ENCODE measurements at places on chromosomes 5 and 9.

- no peak for DNase-seq
Measured at GRCh38 chr5:75412111-75412990, 75.3 kb downstream of the HMGCR start.

- DNase-seq, result no peak
Measured at GRCh38 chr9:26457151-26457550, 435.5 kb downstream of the CAAP1 start.

GRCh38 chr5:150309101-150309885, 6.6 kb upstream of the ARSI start:
- DNase-seq, result no peak

- no peak for DNase-seq
Measured at GRCh38 chr9:127498298-127498697, 47.0 kb downstream of the LRSAM1 start.

GRCh38 chr9:115374724-115375268, 256.8 kb upstream of the TNC start:
- DNase-seq, result no peak

- no peak for DNase-seq
Measured at GRCh38 chr9:126702151-126703001, 88.6 kb downstream of the LMX1B start.

- no peak for DNase-seq
Measured at GRCh38 chr9:127112735-127113161, 9.7 kb downstream of the ANGPTL2 start.

GRCh38 chr9:129128689-129129088, 17.5 kb downstream of the PTPA start:
- no peak for DNase-seq

DNA sequence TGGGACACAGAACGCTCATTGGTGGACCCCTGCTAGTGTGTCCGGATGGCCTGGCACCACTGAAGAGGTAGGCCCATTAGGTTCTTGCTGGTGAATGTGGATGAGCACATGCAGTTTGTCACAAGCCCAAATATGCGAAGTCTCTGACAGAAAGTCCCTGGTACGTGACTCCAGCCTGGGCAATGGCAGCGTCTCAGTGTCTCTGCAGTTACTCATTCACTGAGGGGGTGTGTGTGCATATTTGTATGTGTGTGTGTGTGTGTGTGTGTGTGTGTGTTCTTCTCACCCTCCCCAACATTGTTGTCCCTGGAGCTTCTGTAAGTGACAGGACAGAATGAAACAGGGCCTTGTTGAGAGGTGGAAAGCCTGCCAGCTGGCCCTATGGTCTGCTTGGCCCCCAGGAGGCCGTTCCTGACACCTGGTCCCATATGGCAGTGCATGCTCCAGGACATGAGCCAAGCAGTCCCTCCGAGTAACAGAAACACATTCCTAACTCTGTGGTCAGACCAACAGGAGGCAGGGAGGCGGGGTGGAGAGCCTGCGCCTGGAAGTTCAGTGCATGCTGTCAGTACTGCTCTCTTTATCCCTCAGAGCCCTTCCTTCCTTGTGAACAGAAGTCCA, 169.9 kb downstream of the SLC28A3 start:
- no peak for DNase-seq

DNA sequence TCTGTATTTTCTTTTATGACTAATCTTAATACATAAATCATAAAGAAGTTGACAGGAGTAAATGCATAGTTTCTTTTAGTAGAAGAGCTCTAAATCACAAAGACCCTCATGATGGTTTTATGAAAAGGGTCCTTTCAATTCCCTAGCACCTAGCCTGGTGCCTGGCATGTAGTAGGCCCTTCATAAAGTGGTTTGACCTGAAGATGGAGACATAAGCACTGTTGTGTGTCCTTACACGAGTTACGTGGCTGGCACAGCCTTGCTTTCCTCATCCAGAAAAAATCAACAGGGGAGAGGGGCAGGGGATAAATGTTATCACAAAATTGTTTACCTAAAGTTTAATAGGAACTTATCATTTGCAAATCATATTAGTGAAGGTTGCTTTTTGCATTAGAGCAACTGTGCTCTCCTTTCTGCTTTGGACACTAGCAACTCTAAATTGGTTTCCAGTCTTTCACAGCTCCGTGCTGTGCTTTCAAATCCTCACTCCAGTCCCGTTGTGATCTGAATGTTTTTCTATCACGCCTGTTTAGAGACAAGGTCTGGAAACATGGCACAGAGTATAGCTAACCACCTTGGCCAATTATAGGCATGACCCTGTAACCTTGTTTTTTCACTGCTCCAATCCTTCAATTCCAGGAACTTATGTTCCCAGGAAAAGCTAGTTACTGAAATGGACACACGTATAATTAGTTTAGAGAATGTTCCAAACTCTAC, 55.7 kb downstream of the ARL15 start:
- DNase-seq, result no peak

- no peak for DNase-seq
Measured at GRCh38 chr5:74201334-74202081, 439.0 kb downstream of the ENC1 start.

- DNase-seq, result no peak
Measured at GRCh38 chr5:23466401-23466912, 41.0 kb upstream of the PRDM9 start.

- no peak for DNase-seq
Measured at GRCh38 chr5:151696470-151697061, 9.9 kb upstream of the SPARC start.

GRCh38 chr9:77111408-77111807, 65.9 kb upstream of the VPS13A start:
- DNase-seq, result no peak

DNA sequence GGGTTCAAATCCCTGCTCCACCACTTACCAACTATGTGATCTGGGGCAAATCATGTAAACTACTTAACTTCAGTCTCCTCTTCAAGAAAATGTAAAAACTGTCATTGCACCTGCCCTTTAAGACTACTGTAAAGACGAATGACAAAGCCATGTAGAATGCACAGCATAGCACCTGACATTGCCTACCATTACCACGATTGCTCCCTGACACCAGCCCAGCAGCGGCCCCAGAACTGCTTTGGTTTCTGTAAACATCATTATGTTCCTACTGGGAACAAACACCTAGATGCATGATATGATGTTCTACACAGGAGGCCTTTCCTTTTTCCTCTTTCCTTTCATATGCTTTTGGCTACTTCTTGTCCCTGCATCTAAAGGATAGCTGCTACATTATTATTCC, 23.1 kb upstream of the PLPP6 start:
- DNase-seq, result no peak

GRCh38 chr9:32525709-32526030, 326 bp downstream of the RIGI start:
- DNase-seq, result no peak

GRCh38 chr9:90998573-90998972, 197.0 kb downstream of the SYK start:
- DNase-seq, result no peak

DNA sequence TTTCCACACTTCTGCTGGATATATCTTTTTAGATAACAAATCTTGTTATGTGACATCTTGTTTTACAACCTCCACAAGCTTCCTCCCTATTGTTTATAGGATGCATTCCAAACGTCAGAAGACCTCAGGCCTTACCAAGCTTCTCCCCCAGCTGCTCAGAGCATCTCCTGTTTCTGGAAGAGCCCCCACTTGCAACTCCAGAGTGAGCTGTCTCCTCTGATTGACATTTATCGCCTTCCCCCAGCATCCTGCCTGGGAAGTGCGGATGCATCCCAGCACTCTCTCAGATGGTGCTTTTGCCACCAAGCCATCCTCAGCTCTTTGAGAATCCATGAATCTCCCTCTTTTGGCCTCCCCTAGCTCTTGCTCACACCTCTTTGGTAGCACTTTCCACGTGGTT, 123.5 kb downstream of the LRRC70 start:
- no peak for DNase-seq

DNA sequence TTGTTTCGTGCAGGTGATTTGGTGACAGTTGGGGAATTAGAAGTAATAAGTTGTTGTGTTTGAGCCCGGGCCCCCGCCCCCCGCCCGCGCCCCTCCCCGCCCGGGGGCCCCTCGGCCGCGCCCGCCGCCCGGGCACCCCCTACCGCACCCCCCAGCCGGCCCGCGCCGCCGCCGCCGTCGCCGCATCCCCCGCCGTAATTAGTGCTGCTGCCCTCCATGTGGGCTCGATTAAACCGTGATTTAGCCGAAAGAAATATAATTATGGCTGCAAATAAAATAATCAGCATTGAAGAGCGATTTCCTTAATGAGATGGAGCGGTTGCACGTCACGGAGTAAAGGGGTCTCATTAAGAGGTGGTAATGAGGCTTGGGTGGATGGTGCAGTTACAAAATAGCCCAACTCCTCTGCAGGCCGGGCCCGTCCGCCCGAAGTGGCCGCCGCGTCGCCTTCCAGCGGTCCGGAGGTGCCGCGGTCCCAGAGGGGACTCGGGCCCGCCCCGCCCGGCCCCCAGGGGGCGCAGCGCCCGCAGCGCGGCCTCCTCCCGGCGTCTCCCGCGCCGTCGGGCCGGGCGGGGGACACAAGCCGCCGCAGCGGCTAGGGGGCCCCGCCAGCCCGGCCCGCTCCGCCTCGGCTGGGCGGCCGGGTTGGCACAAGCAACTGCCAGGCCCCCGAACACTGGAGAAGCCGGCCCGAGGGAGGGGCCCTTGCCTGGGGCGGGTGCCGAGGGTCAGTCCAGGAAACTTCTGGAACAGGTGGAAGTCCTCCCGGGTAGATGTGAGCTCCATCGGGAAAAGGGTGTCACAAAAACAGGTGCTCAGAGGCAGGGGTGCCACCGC, 6.9 kb upstream of the OTP start:
- no peak for DNase-seq

DNA sequence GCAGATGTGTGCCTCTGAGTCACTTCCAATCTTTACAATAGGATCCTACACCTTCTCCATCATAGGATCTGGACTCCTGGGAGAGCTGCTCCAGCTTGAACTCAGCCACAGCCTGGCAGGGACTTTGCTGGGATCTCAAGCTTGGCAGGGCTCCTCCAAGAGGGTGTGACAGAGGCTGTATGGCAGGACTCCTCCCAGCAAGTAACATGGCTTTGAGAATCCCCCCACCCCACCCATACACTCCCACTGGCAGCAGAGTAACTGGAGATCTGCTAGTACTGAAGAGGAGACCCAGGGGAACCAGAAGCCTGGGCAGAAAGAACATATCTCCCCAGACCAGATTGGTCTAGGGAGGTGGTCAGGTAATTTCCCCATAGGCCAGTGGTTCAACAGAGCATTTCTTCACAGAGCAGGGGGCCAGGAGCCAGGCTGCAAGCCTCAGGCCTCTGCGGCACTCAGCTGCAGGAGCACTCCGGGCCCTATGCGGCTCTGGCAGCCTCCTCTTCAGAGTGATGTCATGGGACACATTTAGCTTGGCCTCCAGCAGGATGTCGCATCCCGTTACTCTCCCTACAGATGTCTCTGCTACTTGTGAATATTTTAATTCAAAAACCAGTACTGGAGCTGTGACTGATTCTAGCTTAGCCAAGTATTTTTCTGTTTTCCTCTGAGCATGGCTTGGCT, 1.7 kb upstream of the ACSL6 start:
- DNase-seq, result no peak

GRCh38 chr9:2764353-2764752, 47.0 kb downstream of the KCNV2 start:
- no peak for DNase-seq

GRCh38 chr9:126155756-126156664, 170.6 kb upstream of the MVB12B start:
- DNase-seq, result no peak

- DNase-seq, result no peak
Measured at GRCh38 chr5:142143878-142144277, 35.3 kb downstream of the NDFIP1 start.

DNA sequence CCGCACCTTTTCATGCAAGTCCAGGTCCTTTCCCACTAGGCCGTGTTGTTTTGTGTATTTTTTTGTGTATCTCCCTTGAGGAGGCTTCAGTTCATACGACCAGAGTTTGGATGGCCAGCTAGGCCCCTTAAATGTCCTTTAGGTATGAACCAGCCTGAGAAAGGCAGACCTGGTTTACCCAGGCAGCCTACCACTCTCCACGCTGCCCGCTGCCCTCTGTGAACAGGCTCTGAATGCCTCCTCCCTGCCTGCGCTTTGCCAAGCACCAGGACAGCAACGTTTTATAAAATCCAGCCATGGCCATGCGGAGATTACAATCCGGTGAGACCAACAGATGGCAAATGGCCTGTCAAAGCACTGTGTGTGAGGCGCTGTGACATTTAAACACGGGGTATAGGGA, 626 bp upstream of the CLTB start:
- DNase-seq, result no peak

- DNase-seq, result no peak
Measured at GRCh38 chr9:7011395-7012067, 253.8 kb downstream of the KDM4C start.

DNA sequence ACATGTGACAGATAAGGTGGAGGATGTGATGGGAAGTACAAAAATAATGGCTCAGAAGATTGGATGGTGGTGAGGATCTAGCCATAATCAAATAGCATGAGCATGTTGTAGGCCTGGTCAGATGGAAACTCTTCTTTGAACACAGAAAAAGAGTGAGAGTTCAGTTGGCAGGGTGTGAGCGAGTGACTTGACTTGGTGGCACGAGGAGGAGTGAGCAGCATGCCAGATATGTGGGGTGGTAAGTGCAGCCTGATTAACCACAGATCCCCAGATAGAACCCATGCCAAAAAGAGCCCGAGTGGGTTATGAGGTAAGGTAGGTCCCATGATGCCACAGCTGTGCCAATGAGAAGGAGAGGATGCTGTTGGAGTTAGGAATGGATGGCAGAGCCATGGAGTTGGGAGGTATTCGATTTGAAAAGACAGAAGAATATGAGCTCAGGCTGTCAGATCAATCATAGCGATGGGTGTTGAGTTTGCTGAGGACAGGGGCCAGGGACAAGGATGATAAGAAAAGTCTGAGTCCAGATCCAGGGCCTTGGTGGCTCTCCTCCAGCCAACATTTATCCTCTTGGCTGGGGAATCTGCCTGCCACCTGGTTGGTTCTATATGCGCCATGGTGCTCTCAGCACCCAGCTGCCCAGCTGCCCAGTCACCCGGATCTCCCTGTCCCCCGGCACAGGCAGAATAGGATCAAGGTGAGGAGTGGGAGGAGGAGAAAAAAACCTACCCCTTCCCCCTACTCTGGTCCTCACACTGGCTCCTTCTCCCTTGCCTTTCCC, 16.5 kb downstream of the GARNL3 start:
- DNase-seq, result no peak

- DNase-seq, result no peak
Measured at GRCh38 chr9:92405818-92406217, 1.4 kb upstream of the OGN start.

GRCh38 chr9:133452562-133452961, 7.2 kb upstream of the CACFD1 start:
- no peak for DNase-seq

GRCh38 chr5:50727149-50727496, 60.7 kb downstream of the PARP8 start:
- DNase-seq, result no peak

All from activated T-helper 1 cell treated with anti-CD3 and anti-CD28 coated beads, Interleukin-2, amount 50 U/mL, for 16 hours (primary cell).